Activated CD8-positive, alpha-beta memory T cell treated with anti-CD3 and anti-CD28 coated beads, Interleukin-2, amount 50 U/mL, for 4 hours (primary cell): ENCODE measurements at places on chromosomes 13 and 19.

- no peak for DNase-seq
These were observed 240.9 kb upstream of the SERP2 start for GRCh38 chr13:44132710-44133109.

DNA sequence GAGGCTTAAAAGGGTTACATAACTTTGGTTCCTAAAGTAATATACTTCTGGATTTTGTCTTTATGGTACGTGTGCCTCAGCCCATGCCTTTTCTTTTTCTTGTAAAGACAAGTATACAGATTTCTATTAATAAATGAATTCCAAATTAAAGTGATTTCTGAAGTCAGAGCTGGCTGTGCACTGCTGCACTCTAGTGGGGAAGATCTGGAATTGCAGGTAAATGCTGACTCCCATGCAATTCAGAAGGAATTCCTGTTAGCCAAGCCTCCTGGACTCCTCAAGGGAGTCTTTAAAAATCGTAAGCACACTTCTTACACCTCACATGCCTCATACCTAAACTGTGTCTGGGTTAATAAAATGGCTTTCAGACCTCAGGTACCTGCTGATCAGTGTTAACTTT is 118.4 kb upstream of the SLC7A1 start:
- DNase-seq: no peak

GRCh38 chr13:105984646-105985045 is 550.8 kb downstream of the EFNB2 start:
- DNase-seq: no peak

- no peak for DNase-seq
These were observed 448.7 kb upstream of the MIR17HG start for GRCh38 chr13:90898811-90899210.

GRCh38 chr13:88376760-88377388 is 705.7 kb downstream of the SLITRK5 start:
- no peak for DNase-seq

- no peak for DNase-seq
These were observed 23.5 kb downstream of the URI1 start for GRCh38 chr19:29965492-29965891.

GRCh38 chr13:79273045-79273444 is 133.0 kb downstream of the RBM26 start:
- DNase-seq: no peak

DNA sequence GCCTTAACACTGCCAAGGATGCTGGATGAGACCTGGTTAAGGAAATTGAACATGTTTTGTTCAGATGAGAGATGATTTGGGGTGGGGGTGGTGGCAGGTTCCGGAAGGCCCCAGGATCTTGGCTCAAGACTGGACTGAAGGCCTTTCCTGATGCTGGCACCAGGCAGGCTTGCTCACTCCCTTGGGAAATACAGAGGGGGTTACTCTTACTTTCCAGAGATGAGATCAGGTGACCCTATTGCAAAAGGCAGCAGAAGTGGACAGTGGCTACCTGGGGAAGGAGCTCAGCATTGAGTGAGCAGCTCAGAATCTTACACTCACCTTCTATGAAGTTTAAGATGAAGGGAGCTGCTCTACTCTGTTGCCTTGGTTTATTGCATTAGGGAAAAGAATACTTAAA is 10.8 kb downstream of the GATAD2A start:
- DNase-seq: no peak

DNA sequence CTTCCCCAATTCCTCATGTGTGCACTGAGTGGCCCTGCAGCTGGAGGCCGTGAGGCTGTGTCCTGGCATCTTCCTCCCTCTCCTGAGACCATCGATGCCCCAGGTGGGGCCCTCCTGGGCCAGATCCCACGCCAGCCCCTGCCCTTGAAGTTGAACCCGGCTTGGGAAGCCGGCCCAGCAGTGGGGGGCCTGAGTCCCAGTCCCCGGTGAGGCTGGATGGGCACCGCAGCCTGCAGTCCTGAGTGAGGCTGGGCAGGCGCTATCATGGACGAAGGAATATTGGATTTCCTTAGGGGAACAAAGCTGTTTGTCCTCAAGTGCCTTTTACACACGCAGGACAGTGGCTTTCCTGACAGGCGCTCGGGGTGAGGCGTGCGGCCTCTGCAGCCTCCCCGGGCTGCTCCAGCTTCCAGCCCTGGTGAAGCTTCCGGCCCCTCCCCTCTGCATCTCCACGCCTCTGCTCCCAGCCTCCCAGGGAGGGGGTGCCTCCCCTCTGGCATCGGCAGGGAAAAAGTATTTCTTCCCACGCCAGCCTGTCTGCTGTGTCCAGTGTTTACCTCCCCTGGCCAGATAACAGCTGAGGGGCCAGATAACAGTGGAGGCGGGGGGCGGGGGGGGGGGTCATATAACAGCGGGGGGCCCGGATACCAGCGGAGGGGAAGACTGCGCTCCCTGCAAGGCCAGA is 159.5 kb downstream of the KDM4B start:
- DNase-seq: no peak

DNA sequence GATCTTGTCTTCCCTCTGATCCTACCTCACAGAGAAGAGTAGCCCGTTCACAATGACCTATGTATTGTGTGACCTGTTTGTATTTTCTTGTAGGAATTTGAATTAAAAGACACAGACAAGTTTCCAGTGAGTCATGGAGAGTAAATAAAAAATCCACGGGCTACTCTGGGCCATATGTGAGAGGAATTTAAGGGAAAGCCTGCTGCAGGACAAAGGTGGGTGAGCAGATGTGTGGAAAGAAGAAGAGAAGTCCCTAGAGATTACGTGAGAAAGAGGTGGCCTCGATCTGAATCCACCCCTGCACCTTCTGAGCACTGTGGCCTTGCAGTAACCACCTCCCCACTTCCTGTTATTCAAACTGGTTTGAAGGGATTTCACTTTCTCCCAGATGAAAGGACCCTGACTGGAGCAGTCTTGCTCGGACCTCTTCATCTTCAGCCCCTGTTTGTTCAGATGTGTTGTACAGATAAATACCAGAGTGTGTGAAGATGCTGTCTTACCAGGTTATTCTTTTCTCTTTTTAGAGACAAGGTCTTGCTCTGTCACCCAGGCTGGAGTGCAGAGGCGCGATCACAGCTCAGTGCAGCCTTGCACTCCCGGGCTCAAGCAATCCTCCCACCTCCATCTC is 205.4 kb downstream of the PDS5B start:
- DNase-seq: no peak

GRCh38 chr19:31135841-31136240 is 213.4 kb downstream of the TSHZ3 start:
- DNase-seq: no peak
